ENCODE measurements at places on chromosomes 5 and 9. TPM values are rescaled to one million over a fixed set of nuclear protein-coding genes. Genes with fewer than 3 reads are reported as not detected.
A peak's percentile ranks its signal among the peaks of the same experiment; 100 is the strongest.

The CAMK4 gene
- 274 TPM for total RNA-seq

The SPARC gene
- not detected for total RNA-seq

The ZNF483 gene
- 19.4 TPM for total RNA-seq

The NUTM2G gene
- total RNA-seq = not detected

The SVEP1 gene
- not detected for total RNA-seq

The PCDHB15 gene
- total RNA-seq = not detected

The BNC2 gene
- not detected for total RNA-seq

The PGM5 gene
- total RNA-seq = not detected

The BSPRY gene
- 0.36 TPM for total RNA-seq

The SYNPO gene
- 0.71 TPM for total RNA-seq

The FSD1L gene
- total RNA-seq = 0.63 TPM

GRCh38 chr5:56145511-56145910 lies 87.6 kb downstream of the ANKRD55 start:
- DNase-seq = no peak

- DNase-seq = no peak
These were observed 159.4 kb upstream of the PITX1 start for GRCh38 chr5:135193213-135194125.

- no peak for DNase-seq
These were observed 3.4 kb downstream of the ASS1 start for GRCh38 chr9:130448035-130448624.

GRCh38 chr5:34464829-34465228 lies 191.3 kb upstream of the RAI14 start:
- no peak for DNase-seq

DNA sequence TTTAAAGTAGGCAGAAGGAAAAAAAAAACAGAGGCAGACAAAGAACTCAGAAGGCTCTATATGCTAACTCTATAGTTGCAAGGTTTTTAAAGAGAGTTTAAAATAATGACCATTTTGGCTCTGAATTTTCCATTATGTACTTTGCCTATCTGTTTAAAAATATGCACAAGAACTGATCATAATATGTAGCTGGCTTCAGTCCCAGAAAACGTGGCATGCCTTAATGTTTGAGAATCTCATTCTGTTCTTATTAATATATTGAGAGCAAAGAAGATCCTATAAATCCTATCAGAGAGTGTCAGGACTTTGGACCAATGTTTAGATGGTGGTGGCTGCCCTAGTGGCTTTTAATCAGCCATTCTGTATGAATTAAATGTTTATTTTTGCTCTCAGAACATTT lies 121.5 kb downstream of the JMY start:
- DNase-seq = no peak

- DNase-seq = no peak
These were observed 349.2 kb upstream of the CDH9 start for GRCh38 chr5:27387535-27388073.

- no peak for DNase-seq
These were observed 139.7 kb downstream of the LRRC70 start for GRCh38 chr5:62718324-62718723.

DNA sequence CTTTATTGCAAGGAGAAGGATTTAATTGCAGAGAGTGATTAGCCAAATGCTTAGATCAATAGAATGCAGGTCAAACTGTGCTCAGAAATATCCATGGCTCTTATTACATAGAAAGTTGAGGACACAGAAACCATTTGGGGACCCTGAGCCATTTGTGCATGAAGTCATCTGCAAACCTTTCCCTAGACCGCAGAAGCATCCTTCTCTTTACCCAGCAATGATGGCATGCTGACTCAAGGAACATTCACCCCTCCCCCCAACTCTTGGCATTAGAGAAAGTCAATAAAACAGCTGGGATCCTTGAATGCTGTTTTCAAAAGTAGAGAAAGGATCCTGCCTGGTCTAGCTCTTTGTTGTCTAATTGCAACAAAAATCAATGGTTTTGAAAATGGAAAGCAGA lies 73.5 kb downstream of the PPP2R2B start:
- DNase-seq = no peak

- no peak for DNase-seq
These were observed 28.8 kb upstream of the C5orf24 start for GRCh38 chr5:134817006-134817405.

GRCh38 chr5:138964647-138965201 lies 89.6 kb upstream of the LRRTM2 start:
- DNase-seq = no peak

GRCh38 chr5:143057580-143057999 lies 287.4 kb downstream of the ARHGAP26 start:
- no peak for DNase-seq

- no peak for DNase-seq
These were observed 10.0 kb downstream of the GPX3 start for GRCh38 chr5:151030379-151030778.

DNA sequence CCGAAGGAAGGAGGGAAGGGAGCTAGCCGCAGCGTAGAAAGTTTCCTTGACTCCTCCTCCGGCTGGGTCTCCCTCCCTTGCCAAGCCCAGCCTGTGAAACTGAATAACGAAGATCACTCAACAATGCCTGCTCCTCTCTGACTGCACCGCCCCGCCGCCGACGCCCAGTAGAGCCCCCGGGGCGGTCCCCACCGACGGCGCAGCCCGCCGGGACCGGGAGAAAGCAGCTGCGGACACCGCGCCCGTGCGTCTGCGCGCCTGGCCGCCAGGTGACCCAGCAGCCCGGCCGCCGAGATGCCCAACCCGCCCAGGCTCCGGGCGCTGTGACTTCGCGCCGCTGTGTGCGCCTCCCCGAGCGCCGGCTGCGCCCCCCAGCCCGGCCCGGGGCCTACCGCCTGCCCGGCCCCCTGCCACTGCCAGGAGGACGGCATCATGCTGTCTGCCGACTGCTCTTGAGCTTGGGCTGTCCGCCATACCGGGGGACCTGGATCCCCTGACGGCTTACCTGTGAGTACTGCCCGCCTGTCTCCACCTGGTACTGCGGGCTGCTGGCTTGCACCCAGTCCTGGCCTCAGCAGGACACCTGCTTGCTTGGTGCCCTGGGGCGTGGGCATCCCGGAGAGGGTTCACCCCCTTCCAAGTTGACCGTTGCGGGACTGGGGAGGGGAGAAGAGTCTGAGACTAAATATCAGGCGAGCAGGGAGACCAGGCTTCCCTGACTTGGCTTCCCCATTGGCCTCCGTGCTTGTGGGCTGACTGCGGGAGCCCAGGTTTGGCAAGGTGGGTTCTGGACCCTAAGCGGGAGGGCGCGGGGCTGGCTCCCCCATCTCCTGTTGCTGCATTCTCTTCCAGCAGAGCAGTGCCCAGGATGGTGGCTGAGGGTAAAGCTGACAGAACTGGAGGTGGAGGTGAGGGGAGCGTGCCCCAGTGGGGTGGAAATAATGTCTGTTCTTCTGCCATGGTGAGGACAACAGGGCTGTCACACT lies 26.2 kb upstream of the SPTLC1 start:
- no peak for DNase-seq

- no peak for DNase-seq
These were observed 288.0 kb downstream of the ELAVL2 start for GRCh38 chr9:23538067-23538402.

- no peak for DNase-seq
These were observed 378.4 kb upstream of the IRX4 start for GRCh38 chr5:2261004-2261703.

- no peak for DNase-seq
These were observed 22.5 kb downstream of the MEF2C start for GRCh38 chr5:88860501-88860900.

DNA sequence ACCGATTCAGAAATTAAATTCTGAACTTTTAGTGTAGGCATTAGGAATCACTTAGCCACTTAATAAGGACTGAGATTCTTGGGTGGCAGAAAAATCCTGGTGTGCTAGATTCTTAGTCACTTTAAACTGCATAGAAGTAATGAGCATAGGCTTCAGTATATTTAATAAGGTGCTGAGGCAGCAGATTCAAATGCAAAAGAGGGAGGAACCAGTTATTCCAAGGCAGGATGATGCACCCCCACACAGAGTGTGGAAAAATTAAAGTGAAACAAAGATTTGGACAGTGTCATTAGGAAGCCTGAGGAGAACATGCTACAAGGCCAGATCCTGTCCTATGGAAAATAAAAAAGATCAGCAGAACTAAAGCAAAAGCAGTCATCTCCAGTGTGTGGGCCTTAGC lies 217.7 kb downstream of the PJA2 start:
- no peak for DNase-seq

DNA sequence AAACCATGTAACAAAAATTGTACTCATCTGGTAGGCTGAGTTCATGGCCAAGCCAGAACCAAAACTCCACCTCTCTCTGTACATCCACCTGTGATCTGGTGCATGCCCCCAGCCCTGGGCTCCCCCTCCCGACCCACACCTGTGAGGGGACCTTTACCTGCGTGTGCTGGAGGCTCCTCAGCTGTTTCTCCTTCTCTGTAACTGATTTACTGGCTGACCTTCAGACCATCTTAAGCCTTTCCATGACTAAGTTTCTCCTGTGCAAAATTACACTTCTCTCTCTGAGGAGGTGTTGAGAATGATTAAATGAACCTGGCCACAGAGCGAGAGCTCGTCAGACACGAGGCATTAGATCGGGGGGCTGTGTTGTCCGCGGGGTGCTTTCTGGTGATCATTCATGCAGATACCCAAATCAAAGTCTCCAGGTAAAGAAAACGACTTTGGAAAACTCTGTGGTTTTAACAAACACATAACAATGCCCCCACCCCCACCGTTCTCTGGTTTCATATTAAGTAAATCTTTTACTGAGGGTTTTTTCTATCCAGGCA lies 136.4 kb downstream of the SEMA5A start:
- DNase-seq = no peak

DNA sequence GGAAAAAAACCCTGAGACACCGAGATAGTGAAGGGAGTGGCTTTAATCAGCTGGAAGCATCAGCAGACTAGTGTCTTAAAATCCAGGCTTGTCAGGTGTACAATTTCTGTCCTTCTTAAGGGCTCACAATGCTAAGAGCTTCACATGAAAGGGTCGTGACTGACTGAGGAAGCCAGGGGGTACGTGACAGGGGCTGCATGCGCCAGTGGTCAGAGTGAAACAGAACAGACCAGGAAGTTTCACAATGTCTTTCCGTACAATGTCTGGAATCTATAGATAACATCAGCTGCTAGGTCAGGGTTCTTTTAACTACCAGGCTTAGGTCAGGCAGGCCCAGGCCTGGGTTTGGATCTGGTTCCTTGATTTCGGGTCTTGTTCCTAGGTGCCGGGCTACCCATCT lies 253.0 kb downstream of the CDH10 start:
- DNase-seq = no peak

- DNase-seq = no peak
These were observed 12.6 kb downstream of the HTR4 start for GRCh38 chr5:148641735-148642134.

DNA sequence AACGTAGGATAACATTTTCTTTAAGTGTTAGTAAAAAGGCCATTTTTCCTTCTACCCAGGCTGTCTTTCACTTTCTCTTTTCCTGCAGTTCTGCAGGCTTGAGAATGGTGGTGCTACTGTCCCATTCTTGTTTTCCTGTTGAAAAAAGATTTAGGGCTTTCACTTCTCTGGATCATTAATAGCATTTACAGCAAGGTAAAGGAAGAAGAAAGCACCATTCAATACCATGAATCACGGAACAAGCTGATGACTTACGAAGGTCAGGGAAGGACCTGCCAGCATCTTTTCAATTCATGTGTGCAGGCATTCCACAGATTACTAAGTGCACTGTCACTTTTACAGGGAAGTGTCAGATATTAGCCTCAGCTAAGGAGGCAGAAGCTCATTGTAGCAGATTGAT lies 292.8 kb downstream of the YTHDC2 start:
- DNase-seq = no peak

GRCh38 chr5:132103332-132103951 lies 29.9 kb downstream of the CSF2 start:
- peak; percentile 30 for DNase-seq

GRCh38 chr9:5651246-5651645 lies 22.3 kb downstream of the RIC1 start:
- DNase-seq = no peak

- DNase-seq = no peak
These were observed 341.9 kb downstream of the GADD45G start for GRCh38 chr9:89946741-89947140.

DNA sequence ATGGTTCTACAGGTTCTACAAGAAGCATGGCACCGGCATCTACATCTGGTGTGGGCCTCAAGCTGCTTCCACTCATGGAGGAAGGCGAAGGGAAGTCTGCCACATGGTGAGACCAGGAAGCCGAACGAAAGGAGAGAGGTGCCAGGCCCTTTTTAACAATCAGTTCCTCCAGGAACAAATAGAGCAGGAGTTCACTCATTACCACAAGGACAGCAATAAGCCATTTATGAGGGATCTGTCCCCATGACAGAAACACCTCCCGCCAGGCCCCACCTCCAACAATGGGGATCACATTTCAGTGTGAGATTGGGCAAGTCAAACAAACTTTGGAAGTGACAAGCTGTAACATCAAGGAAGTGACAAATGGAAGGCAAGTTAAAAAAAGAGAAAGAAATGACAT lies 95.5 kb upstream of the PTPN3 start:
- DNase-seq = no peak

GRCh38 chr5:134071614-134072207 lies 42.8 kb upstream of the TCF7 start:
- DNase-seq = no peak
